ENCODE measurements at places on chromosomes 16 and 17. TPM values are rescaled to one million over a fixed set of nuclear protein-coding genes. Genes with fewer than 3 reads are reported as not detected.

Gene CSH2
- not detected for total RNA-seq

Gene CA5A
- total RNA-seq: not detected

Gene NDRG4
- 11.1 TPM for total RNA-seq

Gene EVI2A
- total RNA-seq: 0.80 TPM

Gene ORC6
- total RNA-seq: 25.9 TPM

Gene AOC2
- 0.80 TPM for total RNA-seq

All from thoracic aorta endothelial cell (primary cell).